Endothelial cell of umbilical vein (primary cell): ENCODE measurements at places on chromosomes 7 and 10. TPM values are rescaled to one million over a fixed set of nuclear protein-coding genes. Genes with fewer than 3 reads are reported as not detected.

The LRRTM3 gene
- not detected in 2 replicates for total RNA-seq

The AKR1C4 gene
- not detected in 2 replicates for total RNA-seq

The DIP2C gene
- total RNA-seq = 10.1 and 10.7 TPM in 2 replicates

The C10orf105 gene
- total RNA-seq = not detected in 2 replicates

The SSC4D gene
- 0.39 and 0.46 TPM in 2 replicates for total RNA-seq

The ZNF511 gene
- total RNA-seq = 37.9 and 40.4 TPM in 2 replicates

The CYP2C19 gene
- total RNA-seq = not detected in 2 replicates

The CCDC146 gene
- 2.2 and 2.6 TPM in 2 replicates for total RNA-seq

The EIF3B gene
- total RNA-seq = 198 and 207 TPM in 2 replicates

The TRIL gene
- 0.97 and 1.8 TPM in 2 replicates for total RNA-seq

The NUP42 gene
- 38.6 and 40.0 TPM in 2 replicates for total RNA-seq

The WNT8B gene
- not detected in 2 replicates for total RNA-seq

The ARID5B gene
- total RNA-seq = 7.0 and 8.9 TPM in 2 replicates

DNA sequence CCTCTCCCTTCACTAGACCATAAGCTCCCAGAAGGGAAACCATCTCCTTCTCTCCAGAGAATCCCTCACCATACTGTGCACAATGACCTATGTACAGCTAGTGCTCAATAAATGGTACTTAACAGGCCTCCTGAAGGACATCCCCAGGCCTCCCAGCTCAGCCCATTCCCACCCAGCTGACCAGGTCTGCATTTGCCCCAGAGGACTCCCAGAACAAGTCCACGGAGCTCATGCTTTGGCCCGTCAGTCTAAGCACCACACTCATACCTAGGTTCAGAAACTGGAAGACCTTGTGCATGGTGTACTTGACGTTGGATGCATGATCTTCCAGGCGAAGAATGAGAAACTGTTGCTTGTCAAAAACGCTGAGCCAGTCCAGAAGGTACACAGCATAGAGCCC, 81.3 kb downstream of the CHST15 start:
- DNase-seq = no peak

GRCh38 chr10:75401569-75402485, at the start of gene ZNF503:
TSS of gene ZNF503 (minus strand) at chr10:75401764. CDS start at chr10:75401419, 345 bp downstream.
- peak; percentile 97 for DNase-seq

- DNase-seq = no peak
These were observed 280.9 kb downstream of the BBS9 start for GRCh38 chr7:33410266-33410665.

- no peak for DNase-seq
These were observed 43.7 kb downstream of the FAM53B start for GRCh38 chr10:124700293-124701037.

GRCh38 chr7:24972166-24972477, 7.9 kb downstream of the OSBPL3 start:
- no peak for DNase-seq

DNA sequence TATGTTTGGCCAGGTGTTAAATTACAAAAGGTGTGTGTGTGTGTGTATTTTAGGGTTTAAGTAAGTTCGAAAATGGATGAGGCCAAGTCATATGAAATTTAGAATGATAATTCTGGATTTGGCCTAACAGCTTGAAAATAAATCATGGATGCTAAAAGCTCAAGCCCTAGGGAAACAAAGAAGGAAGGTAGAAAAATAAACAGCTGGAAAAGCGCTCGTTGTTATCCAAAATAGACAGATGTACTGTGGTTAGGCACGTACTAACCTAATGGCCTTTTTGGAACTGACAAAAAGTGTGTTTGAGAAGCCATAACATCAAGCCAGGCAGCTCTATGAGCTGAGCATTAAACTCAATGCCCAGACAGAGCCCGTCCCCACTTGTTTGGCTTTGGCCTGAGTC, 17.5 kb upstream of the PALS2 start:
- no peak for DNase-seq

DNA sequence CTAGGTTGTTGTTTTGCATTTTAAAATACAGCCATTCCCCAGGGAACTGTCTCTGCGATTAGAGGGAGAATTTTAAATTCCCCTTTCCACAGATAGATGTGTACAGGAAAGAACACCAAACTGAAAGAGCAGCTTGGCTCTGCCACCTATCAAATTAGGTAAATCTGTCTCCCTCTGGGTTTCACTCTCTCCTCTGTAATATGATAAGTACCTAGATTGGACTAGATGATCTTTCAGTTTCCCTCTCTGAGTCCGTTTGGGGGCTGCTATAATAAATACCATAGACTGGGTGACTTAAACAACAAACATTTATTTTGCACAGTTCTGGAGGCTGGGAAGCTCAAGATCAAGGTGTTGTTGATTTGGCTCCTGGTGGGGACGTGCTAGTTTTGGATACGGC, 186.0 kb downstream of the KIF20B start:
- no peak for DNase-seq

- DNase-seq = no peak
These were observed 343.7 kb downstream of the TCERG1L start for GRCh38 chr10:130967784-130968183.

GRCh38 chr7:37391791-37392672, 56.6 kb downstream of the ELMO1 start:
- peak; percentile 81 for DNase-seq

DNA sequence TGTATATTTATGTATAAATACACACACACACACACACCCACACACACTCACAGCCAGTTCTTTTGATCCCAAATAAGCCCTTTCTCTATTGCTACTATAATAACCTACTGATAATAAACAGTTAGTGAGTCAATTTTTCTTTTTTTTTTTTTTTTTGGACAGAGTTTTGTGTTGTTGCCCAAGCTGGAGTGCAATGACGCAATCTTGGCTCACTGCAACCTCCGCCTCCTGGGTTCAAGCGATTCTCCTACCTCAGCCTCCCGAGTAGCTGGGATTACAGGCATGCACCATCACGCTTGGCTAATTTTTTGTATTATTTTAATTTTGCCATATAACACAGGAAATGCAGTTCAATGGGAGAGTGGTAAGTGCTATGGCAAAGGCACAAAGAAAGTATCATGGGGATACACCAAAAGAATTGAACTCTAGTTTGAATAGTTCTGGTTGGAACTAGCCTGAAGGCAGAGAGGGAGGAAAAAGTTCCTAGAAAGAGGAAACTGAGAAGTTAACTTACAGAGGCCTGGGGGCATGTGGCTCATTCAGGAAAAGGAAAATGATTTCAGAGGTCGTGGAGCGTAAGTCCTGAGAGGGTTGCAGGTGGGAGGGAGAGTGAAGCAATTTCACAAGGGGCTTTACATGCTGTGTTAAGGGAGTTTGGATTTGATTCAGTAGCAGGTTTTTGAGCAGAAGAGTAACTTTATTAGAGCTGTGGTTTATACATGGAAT, 44.4 kb upstream of the JCAD start:
- peak; percentile 62 for DNase-seq

DNA sequence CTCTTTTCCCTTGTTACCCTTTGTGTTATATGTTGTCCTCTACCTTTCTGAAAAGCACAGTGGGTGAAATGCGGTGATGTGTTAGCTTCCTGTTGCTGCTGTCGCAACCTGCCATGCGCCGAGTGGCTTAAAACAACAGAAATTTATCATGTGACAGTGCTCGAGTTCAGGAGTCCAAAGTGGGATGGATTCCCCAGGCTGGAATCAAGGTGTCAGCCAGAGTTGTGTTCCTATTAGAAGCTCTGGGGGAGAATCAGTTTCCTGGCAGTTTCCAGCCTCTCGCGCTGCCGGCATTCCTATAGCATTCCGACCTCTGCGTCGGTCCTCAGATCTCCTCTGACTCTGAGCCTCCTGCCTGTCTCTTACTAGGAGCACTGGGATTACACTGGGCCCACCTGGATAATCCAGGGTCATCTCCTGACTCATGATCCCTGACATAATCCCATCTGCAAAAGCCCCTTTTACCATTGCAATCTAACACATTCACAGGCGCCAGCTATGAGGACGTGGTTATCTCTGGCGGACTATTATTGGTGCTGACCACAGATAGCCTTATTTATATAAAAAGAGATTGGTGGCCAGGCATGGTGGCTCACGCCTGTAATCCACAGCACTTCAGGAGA, 207.5 kb downstream of the CUX1 start:
- no peak for DNase-seq

DNA sequence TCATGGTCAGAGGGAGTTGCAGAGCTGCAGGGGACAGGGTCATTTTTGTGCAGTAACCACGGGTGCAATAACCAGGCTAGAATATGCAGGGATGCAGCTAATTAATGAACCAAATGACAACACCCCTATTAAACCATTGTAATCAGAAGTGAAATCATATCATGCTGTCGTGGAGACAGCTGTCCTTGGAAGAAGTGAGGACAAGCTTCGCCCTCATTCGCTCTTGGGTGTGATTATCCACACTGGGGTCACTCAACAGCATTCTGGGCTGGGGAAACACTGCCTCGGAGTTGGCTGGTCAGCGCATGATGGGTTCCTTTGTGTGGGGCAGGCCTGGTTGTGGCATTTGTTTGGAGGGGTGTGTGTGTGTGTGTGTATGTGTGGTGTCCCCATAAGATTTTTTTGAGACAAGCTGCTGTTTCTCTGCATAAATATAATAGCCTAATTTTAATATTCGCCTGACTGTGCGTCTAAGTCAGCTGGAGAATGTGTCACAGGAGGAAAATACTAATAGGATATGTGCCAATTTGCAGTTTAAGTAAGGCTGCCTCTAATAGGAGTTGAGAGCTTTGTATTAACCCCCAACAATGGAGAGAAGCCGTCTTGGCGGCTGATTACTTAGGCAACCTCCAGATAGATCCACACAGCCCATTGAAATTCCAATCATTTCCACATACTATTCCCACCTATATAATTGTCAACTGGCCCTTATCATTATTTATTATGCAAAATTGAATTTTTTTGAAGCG, 149.4 kb downstream of the DNAJB6 start:
- no peak for DNase-seq

- DNase-seq = no peak
These were observed 15.8 kb downstream of the PLEKHA1 start for GRCh38 chr10:122390271-122390670.

DNA sequence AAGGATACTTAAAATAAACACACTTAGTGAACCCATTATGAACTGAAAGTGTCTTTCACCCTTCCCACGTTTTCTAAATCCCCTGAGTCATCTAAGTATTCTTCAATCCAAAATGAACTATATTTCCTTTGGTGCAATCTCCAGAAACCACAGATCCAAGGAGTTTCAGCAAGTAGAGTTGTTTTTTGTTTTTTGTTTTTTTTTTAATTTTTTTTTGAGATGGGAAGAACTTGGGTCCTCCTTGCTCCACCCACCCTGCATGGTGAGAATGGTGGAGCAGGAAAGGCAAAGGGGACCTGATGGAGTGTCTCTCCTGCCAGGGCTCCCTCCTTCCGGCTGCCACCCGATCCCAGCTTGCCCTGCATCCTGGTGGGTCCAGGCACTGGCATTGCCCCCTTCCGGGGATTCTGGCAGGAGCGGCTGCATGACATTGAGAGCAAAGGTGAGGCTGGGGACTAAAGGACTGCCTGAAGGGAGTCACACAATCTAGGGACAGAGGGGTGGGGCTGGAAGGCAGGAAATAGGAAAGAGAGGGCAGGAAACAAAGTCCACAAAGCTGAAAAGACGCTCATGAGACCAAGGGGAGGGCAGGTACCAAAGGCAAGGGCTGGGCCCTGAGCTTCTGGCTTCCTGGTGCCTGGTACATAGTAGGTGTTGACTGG, 12.1 kb downstream of the ATG9B start:
- no peak for DNase-seq

GRCh38 chr7:55570939-55571338, 1.4 kb downstream of the VOPP1 start:
- peak; percentile 87 for DNase-seq

GRCh38 chr10:11677480-11677879, 64.7 kb upstream of the ECHDC3 start:
- DNase-seq = no peak

DNA sequence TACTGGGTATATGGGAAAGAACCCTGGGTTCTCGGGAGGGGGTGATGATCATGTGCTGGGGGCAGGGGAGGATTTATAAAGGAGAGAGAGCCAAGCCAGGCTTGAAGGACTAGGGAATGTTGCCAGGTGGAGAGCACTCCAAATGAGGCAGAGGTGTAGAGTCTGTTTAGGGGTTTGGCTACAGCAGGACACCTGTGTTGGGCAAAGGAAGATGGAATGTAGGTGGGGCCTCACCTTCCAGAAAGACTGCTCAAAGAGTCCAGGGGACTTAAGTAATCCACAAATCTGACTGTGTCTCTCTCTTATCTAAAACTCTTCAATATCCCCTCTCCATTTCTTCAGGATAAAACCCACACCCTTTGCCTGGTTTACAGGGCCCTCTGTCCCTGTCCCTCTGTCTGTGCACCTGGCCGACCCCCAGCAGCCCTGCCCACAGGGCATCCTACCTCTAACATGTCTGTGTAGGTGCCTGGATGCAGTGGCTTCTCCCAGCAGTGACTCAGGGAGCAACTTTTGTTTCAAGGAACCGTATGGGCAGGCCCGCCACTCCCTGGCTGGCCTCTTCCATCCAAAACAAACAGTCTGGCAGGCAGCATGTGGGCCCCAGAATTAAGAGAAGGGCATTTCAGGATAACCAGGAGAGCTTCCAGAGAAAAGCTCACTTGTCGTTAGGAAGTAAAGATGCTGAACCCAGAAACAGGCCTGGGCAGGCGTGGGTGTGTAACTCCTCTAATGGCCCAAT, 10.6 kb upstream of the PLEKHA1 start:
- DNase-seq = no peak
